ENCODE measurements at places on chromosomes 7 and 10.

- no peak for DNase-seq
Measured at GRCh38 chr10:25170627-25171026, 4.2 kb upstream of the GPR158 start.

DNA sequence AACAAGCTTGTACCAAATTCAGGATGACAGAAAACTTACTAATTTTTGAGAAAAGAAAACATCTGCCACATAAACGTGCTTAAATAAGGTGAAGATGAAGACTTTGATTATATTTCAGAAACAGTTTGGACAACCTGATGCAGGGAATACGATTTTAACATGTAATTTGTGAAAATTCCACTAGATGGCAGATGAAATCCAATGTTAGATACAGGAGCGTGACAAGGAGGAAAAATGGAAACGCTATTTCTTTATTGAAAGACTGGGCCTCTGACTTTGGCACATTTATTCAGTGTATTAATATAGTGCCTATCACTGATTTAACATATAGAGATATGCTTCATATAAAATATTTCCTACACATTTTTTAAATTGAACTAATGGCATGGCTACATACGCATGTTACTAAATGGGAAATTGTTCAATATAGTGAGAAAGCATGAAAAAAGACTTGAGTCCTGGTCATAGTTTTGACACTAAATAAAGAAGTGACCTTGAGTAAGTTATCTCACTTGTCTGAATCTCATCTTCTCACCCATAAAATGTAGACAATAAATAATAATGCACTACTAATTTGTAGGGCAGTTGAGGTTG is 60.7 kb downstream of the CD36 start:
- peak; percentile 7 for DNase-seq

DNA sequence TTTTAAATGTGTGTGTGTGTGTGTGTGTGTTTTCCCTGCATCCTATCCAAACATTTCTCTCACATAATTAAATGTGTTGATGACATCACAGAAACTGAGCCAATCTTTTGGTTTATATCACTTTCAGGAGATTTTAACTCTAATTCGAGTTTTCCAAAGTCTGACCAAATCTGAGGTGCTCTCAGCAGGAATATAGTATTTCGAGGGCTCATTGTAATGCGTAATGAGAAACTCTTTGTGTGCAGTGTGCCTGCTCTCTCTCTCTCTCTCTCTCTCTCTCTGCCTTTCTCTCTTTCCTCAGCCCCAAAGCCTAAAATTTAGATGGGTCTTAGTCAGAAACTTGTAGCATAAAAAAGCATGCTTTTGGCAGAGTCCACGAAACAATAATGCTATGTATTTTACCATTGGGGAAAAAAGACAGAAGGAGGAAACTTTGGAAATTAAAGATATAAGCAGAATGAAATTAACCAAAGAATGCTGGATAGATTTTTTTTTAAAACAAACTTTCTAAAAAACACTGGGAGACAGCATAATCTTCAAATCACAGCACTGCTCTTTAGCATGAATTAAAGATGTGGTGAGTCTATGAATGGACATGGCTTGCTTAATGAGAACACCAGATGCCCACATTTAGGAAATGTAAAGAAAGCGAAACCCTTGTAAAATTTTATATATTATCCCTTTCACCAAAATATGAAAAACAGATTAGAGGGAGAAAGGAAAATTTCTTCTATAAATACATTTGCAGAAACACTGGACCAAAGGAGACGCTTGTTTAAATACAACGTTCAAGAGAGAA is 206.8 kb upstream of the HABP2 start:
- no peak for DNase-seq

DNA sequence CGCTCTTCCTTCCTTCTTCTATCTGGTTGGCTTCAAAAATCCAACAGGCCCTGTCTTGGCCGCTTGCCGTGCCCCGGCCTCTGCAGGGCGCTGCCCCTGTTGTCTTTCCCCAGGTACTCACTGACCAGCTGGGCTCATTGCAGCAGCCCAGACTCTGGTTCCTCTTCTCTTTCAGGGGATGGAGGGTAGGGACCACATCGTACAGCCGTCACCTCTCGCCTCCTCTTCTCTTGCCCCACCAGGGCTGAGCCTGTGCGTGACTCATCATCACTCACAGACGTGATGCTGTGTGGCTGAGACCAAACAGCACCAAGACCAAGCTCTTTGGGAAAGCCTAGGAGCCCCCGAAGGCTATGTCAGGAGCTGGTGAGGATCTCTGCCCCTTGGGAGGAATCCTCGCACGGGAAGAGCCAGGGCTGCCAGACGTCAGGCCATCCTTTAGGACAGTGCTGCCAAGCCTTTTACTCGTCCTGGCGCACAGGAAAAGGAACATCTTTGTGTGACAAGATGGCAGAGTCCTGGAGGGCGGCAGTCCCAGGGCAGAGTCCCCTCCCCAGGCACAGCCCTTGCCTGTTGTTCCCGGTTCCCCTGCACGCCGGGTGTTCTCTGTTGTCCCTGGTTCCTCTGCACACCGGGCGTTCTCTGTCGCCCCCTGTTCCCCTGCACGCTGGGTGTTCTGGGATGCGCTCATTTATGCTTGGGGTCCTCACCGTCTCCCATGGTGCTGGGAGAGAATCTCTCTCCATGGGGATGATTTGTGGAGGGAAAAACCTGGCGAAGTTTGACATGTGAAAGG is 188.5 kb upstream of the SHH start:
- DNase-seq = no peak

- DNase-seq = peak; percentile 84
Measured at GRCh38 chr10:6491841-6492609, 88.1 kb downstream of the PRKCQ start.

GRCh38 chr10:61986382-61986781 is 84.9 kb downstream of the ARID5B start:
- DNase-seq = no peak

DNA sequence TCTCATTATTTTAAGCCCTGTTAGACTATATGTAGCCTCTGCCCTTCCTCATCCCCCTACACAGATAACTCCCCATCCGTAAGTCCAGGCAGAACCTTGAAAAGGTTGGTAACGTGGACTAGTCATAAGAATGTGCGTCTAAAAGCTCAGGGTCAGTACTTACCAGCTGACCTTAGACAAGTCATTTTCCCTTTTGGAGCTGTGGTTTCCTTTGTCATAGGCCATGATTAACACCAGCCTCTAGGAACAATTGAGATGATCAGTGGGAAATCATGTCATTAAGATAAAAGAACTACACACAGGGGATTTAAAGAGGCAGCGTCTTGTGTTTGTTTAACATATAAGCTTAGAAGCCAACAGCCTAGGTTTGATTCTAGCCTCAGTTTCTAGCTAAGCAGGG is 6.9 kb upstream of the UNC5B start:
- no peak for DNase-seq
